ENCODE measurements at places on chromosomes 6 and 20. TPM values are rescaled to one million over a fixed set of nuclear protein-coding genes. Genes with fewer than 3 reads are reported as not detected.

The RSPO3 gene
- total RNA-seq, result 8.0 TPM

The LAMA5 gene
- 282 TPM for total RNA-seq

The ABHD16B gene
- not detected for total RNA-seq

The ACOT13 gene
- total RNA-seq, result 24.6 TPM

The C20orf202 gene
- total RNA-seq, result 2.1 TPM
